ENCODE measurements at places on chromosomes 1 and 21. TPM values are rescaled to one million over a fixed set of nuclear protein-coding genes. Genes with fewer than 3 reads are reported as not detected.
A peak's percentile ranks its signal among the peaks of the same experiment; 100 is the strongest.

DNA sequence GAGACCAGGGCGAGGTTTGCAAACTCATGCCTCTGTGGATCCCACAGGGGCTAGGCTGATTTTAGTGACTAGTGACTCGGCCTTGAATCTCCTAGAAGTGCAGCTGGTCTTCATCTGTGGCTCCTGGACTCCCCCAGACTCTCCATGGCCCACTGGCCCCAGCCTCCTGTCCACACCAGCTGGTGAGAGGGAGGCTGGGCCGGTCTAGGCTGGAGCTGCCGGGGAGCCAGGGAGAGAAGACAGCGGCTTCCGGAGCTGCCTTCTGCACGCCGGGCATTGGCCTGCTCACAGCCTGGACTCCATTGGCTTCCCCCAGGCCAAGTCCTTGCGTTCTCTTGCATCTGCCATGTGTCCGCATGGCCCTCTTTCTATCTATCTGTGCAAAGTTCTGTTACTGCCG, 52.1 kb upstream of the COL6A1 start:
- H3K27me3 ChIP-seq, result peaks cover 12% of the 10 kb centered on the region
- no peaks in the 10 kb centered on the region for H3K36me3 ChIP-seq
- H3K4me3 ChIP-seq, result no peak overlapping the region
- H3K4me1 ChIP-seq, result no peaks in the 10 kb centered on the region

GRCh38 chr1:189429610-189430009, 1048.1 kb downstream of the BRINP3 start:
- no peaks in the 10 kb centered on the region for H3K27me3 ChIP-seq
- peaks cover 4% of the 10 kb centered on the region for H3K4me1 ChIP-seq
- no peak overlapping the region for H3K4me3 ChIP-seq
- no peak overlapping the region for H3K27ac ChIP-seq
- DNase-seq, result no peak

- no peaks in the 10 kb centered on the region for H3K36me3 ChIP-seq
- H3K27ac ChIP-seq, result no peak overlapping the region
- H3K27me3 ChIP-seq, result no peaks in the 10 kb centered on the region
- H3K4me3 ChIP-seq, result no peak overlapping the region
- DNase-seq, result no peak
- H3K4me1 ChIP-seq, result no peaks in the 10 kb centered on the region
Observed at GRCh38 chr1:169059421-169059820, 47.1 kb upstream of the ATP1B1 start.

- peaks cover 26% of the 10 kb centered on the region for H3K36me3 ChIP-seq
- no peak overlapping the region for H3K27ac ChIP-seq
- H3K27me3 ChIP-seq, result no peaks in the 10 kb centered on the region
- H3K4me1 ChIP-seq, result peaks cover 18% of the 10 kb centered on the region
Observed at GRCh38 chr21:36166705-36167104, 10.1 kb downstream of the DOP1B start.

- no peak for DNase-seq
- H3K36me3 ChIP-seq, result no peaks in the 10 kb centered on the region
- peaks cover 4% of the 10 kb centered on the region for H3K27me3 ChIP-seq
- H3K4me1 ChIP-seq, result peaks cover 2% of the 10 kb centered on the region
- no peak overlapping the region for H3K4me3 ChIP-seq
Observed at GRCh38 chr1:206573762-206574161, 38.5 kb downstream of the EIF2D start.

ATAD3A gene
- 38.8 TPM for total RNA-seq

GRCh38 chr1:160134791-160135572, 16.4 kb upstream of the ATP1A4 start:
- no peak overlapping the region for H3K4me3 ChIP-seq
- peaks cover 19% of the 10 kb centered on the region for H3K27me3 ChIP-seq
- DNase-seq, result no peak
- no peak overlapping the region for H3K27ac ChIP-seq

SH3BGR gene
- total RNA-seq, result 2.7 TPM

DNA sequence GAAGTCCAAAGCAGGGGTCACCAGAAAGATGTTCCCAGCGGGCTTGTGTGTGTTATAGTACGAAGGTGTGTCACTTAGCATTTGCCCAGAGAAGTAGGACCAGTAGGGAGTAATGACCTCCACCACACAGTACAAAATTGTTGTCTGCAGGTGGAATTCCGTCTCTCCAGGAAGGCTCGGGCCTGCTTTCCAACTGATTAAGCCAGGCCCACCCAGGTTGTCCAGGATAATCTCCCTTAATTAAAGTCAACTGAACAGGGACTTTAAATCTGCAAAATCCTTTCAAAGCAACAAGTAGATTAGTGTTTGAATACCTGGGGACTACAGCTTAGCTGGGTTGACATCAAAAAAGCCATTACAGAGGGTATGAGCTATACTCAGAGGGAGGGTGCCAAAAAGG, 131.3 kb downstream of the BACH1 start:
- H3K4me3 ChIP-seq, result no peak overlapping the region
- no peaks in the 10 kb centered on the region for H3K27me3 ChIP-seq
- H3K4me1 ChIP-seq, result peaks cover 11% of the 10 kb centered on the region
- DNase-seq, result no peak
- no peak overlapping the region for H3K27ac ChIP-seq

DNA sequence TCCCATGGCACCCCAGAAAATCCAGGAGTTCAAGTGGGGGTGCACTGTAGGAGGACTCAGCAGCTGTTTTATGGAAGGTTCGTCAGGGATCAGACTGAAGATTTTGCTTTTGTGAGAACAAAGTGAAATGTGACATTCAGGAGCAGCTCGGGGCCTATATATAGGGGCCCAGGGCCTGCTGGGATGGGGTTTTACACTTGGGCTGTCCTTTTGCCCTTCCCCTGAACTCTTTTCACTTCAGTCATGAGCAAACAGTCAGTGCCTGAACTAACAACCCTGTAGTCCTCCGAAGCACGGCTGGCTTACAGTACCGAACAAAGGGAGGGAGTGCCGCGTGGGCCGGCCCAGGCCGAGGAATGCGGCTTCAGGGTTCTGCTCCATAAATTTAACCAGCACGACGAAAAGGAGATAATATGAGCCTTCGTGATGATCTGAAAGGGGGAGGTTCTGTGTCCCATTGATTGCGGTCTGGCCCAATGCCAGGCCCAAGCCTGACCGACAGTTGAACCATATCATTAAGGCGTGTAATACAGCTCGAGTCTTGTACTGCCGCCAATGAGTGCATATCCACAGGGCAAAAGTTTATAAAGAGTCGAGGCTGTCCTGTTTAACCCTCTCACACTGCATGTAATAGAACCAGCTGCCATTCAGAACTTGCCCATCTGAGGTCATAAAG, 139.9 kb downstream of the DHRS3 start:
- peak overlapping the region; percentile 97 for H3K27ac ChIP-seq
- peaks cover 46% of the 10 kb centered on the region for H3K4me1 ChIP-seq
- no peak for DNase-seq

DNA sequence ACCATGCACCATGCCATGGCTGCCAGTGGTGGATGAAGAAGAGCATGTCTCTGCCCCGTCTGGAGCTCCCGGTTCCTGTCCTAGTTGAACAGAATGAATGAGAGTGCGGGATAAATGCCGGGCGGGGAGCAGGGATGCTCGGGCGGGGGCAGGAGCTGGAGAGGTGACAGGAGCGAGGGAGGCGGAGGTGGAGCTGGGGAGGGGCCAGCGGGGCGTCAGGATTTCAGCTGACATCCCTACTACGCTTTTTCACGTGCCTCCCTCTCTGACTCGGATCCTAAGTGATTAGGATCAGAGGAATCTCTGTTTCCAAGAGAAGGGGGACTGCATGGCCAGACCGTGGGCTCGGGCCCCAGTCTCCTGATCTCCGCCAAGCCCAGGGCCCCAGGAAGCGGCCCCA, 47.3 kb downstream of the TP73 start:
- H3K36me3 ChIP-seq, result no peaks in the 10 kb centered on the region
- no peak overlapping the region for H3K27ac ChIP-seq
- H3K4me1 ChIP-seq, result no peaks in the 10 kb centered on the region

MTMR11 gene
- 10.6 TPM for total RNA-seq

RIT1 gene
- 28.3 TPM for total RNA-seq

- no peaks in the 10 kb centered on the region for H3K27me3 ChIP-seq
- no peak overlapping the region for H3K4me3 ChIP-seq
- H3K36me3 ChIP-seq, result peaks cover 22% of the 10 kb centered on the region
Observed at GRCh38 chr1:70265946-70266345, 44.8 kb downstream of the SRSF11 start.

TRIM58 gene
- total RNA-seq, result 1.2 TPM

PRAMEF12 gene
- total RNA-seq, result not detected

TACSTD2 gene
- 22.8 TPM for total RNA-seq

- no peak for DNase-seq
- no peaks in the 10 kb centered on the region for H3K4me1 ChIP-seq
- no peak overlapping the region for H3K4me3 ChIP-seq
- no peak overlapping the region for H3K27ac ChIP-seq
- H3K36me3 ChIP-seq, result no peaks in the 10 kb centered on the region
Observed at GRCh38 chr1:115173151-115173550, 83.8 kb upstream of the TSPAN2 start.

DNA sequence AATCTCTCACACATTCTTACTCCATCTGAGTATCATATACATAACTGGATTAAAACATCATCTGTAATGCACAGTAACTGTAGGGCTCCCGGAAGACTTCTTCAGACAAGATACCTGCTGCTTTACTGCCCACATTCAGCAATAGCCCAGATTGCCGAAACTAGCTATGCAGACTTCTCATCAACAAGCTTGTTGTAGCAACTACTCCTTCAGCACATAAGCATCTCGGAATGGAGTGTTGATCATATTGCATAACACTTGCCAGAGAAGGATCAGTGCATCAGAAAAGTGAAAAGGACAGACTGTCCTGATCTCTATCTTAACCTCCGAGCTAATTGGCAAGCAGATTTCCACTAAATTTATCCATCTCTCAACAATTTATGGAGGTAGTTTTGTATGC, 354.6 kb upstream of the C1orf87 start:
- peaks cover 2% of the 10 kb centered on the region for H3K4me1 ChIP-seq
- no peak overlapping the region for H3K4me3 ChIP-seq
- no peaks in the 10 kb centered on the region for H3K27me3 ChIP-seq
- H3K27ac ChIP-seq, result no peak overlapping the region

- peaks cover 12% of the 10 kb centered on the region for H3K27me3 ChIP-seq
- H3K4me3 ChIP-seq, result no peak overlapping the region
- DNase-seq, result no peak
- H3K4me1 ChIP-seq, result no peaks in the 10 kb centered on the region
Observed at GRCh38 chr1:48878191-48878940, 101.7 kb upstream of the BEND5 start.

TRIM63 gene
- total RNA-seq, result not detected

DNA sequence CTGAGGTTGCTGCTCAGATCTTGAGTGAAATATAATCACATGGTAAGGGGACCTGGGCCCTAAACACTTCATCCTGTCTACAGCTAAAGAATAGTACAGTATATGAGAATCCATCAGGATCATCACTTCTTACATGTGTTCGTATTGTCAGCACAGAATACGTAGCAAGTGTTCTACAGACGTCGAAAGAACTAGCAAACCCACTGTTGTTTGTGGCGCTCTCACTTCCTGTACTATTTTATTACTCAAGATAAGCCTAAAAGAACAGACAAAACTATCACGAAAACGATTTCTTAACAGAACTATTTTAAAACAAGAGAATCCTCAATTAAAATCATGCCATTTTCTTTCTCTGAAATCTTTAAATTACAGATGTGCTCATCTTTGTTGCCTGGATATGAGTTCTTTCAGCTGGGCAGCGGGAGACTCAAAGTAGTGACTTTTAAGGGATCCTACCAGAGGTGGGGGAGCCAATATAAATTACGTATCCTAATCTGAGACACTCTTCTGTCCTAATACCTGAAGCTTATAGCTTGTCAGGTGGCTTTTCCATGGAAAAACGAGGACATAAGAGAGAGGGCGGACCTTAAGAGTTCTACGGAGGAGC, 724 bp downstream of the ST7L start:
- peaks cover 13% of the 10 kb centered on the region for H3K4me1 ChIP-seq
- no peak for DNase-seq
- H3K36me3 ChIP-seq, result peaks cover 1% of the 10 kb centered on the region
- peak overlapping the region; percentile 97 for H3K4me3 ChIP-seq

- no peaks in the 10 kb centered on the region for H3K36me3 ChIP-seq
- no peak overlapping the region for H3K4me3 ChIP-seq
- no peak overlapping the region for H3K27ac ChIP-seq
- DNase-seq, result no peak
- no peaks in the 10 kb centered on the region for H3K4me1 ChIP-seq
Observed at GRCh38 chr1:42008264-42008663, 89.5 kb upstream of the HIVEP3 start.

REN gene
- total RNA-seq, result not detected

DNA sequence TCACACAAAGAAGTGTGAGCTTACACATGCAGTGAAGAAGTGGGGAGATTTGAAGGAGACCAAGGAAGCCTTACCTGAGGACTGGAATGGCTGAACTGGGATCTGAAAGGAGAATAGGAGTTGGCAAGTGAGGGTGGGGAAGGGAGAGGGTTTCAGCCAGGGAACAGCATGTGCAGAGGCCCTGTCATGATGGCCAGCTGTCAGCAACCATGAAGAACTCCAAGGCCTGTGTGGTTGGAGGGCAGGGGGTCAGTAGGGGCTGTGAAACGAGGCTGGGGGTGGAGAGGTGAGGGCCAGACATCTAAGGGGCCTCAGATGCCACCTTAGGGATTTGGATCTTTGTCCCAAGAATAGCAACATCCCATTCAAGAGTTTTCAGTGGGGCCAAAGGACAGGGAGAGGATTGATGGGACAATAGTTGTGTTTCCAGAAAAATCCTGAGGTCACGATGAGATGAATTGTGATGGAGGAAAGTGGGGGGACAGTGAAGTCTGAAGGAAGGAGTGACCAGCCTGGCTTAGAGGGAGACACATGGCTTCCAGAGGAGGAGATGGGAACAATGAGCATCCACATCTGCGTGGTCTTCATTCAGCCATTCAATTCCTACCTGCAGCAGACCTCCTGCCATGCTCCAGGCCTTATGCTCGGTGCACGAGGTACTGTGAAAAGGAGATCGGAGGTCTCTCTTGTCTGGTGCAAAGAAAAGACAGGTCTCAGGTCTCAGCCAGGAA, 187.6 kb downstream of the MATN1 start:
- DNase-seq, result no peak
- no peak overlapping the region for H3K4me3 ChIP-seq
- no peak overlapping the region for H3K27ac ChIP-seq

- no peaks in the 10 kb centered on the region for H3K36me3 ChIP-seq
- H3K27ac ChIP-seq, result no peak overlapping the region
- peaks cover 9% of the 10 kb centered on the region for H3K27me3 ChIP-seq
Observed at GRCh38 chr1:153058826-153059784, 1.8 kb upstream of the SPRR2A start.

- H3K27me3 ChIP-seq, result no peaks in the 10 kb centered on the region
- DNase-seq, result no peak
- H3K27ac ChIP-seq, result no peak overlapping the region
- peaks cover 1% of the 10 kb centered on the region for H3K4me1 ChIP-seq
- H3K36me3 ChIP-seq, result no peaks in the 10 kb centered on the region
- no peak overlapping the region for H3K4me3 ChIP-seq
Observed at GRCh38 chr1:245598524-245599305, 443.9 kb downstream of the KIF26B start.

- no peak for DNase-seq
- H3K27me3 ChIP-seq, result no peaks in the 10 kb centered on the region
- peaks cover 6% of the 10 kb centered on the region for H3K36me3 ChIP-seq
- H3K27ac ChIP-seq, result no peak overlapping the region
Observed at GRCh38 chr1:45722809-45723208, 27.6 kb downstream of the IPP start.
